ENCODE measurements at places on chromosomes 13 and 19. TPM values are rescaled to one million over a fixed set of nuclear protein-coding genes. Genes with fewer than 3 reads are reported as not detected.
A peak's percentile ranks its signal among the peaks of the same experiment; 100 is the strongest.

GRCh38 chr13:80259159-80259558 lies 81.8 kb downstream of the SPRY2 start:
- no peak for DNase-seq

DNA sequence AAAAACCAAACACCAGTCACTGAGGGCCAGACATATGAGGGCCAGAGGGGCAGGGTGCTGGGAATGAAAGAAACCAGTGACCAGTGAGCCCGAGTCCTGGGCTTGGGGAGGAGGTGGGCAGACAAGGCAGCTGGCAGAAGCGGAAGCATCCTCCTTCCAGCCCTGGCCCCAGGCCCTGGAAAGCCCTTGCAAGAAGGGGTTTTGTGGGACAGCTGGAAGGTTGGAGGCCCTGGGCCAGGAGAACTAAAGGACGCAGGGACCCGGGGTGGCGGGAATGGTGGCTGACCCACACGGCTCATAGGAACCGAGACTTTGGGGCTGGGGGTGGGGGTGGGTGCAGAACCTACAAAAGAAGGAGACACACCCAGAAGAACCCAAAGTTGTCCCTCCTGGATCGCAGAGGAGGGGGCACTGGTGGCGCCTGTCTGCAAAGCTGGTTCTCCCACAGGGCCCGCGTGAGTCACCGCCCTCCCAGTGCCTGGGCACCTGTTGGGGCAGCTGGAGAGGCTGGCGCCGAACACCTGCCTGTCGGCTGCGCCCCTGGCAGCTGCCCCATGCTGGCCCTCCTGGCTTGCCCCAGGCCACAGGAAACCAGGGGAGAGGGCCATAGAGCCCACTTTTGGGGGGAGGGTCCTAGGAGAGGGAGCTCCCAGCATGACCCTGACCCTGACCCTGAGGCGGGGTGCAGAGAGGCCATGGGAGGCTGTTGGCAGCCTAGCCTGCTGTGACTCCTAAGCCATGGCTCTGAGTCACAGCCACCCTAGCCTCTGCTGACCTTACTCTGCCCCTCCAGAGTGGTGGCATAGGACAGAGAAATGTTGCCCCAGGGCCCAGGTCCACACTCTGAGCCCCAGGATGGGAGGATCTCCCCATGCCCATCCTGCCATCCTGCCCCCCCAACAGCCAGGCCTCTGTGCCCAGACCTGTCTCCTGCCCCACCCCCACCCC lies 802 bp downstream of the DMPK start:
- peak; percentile 21 for DNase-seq

DNA sequence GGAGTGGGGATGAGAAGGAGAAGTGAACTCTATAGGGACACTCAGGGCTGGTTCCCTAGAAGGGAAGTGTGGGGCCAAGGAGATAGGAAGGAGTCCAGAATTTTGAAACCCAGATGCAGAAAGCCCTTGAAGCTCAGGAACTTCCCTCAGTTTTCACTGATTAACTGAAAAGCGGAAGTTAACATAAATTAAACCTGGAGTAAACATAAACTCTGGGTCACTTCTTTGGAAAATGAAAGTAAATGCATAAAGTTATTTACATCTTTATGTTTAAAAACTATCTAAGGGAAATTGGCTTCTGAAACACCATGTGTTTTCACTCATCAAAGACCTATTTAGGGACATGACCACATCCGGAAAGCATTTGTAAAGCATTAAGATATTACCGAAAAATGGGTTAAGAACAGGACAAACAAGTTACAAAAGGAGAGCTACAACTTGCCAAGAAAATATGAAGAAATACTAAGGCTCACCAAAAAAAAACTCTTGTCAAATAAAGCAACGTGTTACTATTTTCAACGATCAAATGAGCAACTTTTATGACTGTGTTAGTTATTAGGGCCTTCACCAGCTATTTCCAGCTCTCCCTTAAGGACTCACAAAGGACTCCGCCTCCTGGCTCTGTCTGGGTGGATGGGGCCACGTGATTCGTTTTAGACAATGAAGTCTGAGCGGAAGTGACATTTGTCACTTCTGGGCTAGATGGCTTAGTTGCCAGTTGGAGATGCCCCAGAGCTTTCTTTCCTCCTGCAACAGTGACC lies 439.1 kb upstream of the ZNF507 start:
- peak; percentile 16 for DNase-seq

DNA sequence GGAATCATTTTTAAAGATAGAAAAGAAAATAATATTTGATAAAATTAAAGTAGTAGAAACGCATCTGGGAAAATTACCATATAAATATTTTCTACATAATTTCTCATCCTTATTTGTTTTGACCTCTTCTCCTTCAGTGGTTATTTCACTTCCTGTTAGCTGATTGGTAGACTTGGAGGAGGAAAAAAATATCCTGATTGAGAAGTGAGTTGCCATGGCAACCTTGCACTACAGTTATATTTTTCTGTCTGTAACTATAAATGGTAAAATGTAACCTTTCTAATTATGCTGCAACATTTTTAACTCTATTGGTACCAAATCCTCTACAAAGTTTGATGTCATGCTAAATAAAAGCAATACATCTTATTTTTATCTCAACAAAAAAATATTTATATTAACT lies 45.2 kb downstream of the SCEL start:
- no peak for DNase-seq

- peak; percentile 43 for DNase-seq
These were observed 748.8 kb downstream of the LIG4 start for GRCh38 chr13:107466326-107467099.

DNA sequence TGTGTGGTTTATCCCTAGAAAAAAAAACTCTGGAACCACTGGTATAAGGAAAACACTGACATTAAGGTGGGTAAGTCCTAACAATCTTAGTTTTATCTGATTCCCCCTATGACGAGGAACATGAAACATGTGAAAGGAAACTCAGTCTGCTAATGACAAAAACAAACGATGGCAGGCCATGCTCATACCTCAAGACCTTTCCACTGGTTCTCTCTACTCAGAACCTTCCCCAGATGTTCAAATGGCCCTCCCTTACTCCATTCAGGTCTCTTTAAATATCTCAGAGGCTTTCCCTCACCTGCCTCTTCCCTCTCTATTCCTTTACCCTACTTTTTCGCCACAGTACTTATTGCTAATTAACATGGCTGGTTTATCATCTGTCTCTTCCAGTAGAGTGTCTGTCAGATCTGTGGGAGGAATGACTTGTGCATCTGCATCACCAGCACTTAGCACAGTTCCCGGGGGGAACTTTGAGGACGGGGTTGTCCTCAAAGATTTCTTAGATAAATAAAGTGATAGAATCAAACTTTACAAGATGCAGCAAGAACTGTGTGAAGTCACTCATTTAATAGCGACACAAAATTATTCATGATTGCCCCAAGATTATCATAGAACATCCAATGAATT lies 1.5 kb downstream of the TUBGCP3 start:
- DNase-seq, result no peak

Gene LHB
- not detected for total RNA-seq

DNA sequence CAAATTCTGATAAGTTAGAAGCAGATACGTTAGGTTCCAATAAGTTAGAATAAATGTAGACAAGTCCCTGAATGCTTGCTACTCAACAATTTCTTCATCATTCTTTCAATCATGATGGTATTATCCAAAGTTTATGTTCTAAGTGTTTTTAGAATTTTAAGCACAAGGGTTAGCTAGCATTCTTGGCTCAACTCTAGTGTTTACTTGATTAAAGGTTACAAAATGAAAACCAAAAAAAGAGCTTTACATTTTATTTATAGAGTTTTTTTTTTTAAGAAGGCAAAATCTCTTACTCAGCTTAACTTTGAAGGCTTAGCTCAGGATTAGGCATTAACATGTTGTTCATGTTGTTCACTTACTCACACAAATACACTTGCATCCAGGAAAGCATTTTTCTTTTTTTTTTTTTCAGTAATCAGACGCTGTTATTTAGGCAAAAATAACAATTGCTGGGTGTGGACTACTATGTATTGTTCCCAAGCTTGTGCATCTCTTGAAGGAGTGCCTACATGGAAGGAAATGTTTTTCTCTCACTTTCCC lies 420.6 kb downstream of the DCT start:
- DNase-seq, result no peak

Gene PSG4
- total RNA-seq, result 121 TPM

GRCh38 chr13:97695684-97696083 lies 257.8 kb upstream of the IPO5 start:
- no peak for DNase-seq

Gene TBC1D4
- 28.7 TPM for total RNA-seq

GRCh38 chr19:32497391-32497790 lies 83.6 kb upstream of the PDCD5 start:
- no peak for DNase-seq

Gene NLRP4
- not detected for total RNA-seq

DNA sequence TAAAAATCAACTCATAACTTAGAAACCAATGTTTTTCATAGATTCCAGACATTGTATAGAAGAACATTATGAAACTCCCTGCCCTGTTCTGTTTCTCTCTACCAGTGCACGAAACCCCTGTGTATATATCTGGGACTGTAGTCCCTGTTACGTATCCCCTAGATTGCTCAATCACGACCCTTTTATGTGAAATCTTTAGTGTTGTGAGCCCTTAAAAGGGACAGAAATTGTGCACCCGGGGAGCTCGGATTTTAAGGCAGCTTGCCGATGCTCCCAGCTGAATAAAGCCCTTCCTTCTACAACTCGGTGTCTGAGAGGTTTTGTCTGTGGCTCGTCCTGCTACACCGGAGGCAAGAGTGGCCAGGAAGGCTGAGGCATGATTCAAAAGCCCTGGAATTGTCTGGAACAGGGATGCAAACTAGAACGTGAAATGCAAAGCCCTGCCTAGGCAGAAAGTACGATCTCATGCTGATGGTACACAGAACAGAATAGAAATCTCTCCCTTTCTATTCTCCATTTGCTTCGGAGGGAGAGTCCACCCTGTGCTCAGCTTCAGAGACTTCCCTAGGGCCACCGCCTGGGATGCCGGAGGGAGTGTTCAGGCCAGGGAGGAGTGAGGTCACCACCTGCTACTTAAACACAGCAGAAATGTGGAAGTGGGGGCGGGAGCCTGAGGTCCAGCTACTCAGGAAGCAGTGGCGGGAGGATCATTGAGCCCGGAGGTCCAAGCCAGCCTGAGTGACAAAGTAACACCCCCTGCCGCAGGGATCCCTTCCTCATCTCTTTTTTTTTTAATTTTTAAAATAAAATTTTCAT lies 758 bp upstream of the ZNF888 start:
- DNase-seq, result peak; percentile 78

Gene ATP4B
- total RNA-seq, result not detected

DNA sequence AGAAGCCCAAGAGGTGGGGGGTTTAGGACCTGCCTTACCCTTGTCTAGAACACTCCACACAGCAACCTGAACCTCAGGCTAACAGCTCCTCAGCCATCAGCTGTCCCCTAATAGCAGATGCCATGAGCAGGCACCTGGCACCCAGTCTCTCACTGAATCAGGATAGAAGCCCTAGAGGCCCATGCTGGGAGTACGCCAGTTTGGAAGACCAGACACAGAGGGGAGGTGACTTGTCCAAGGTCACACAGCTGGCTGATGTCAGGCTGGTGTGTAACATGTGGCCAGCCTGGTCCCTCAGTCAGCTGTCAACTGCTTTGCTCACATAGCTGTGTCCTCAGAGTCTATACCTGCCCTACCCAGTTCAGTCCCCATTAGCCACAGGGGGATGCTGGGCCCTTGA lies 12.8 kb upstream of the SAMD1 start:
- no peak for DNase-seq

Gene AXL
- 363 TPM for total RNA-seq

Gene CAPN12
- not detected for total RNA-seq

DNA sequence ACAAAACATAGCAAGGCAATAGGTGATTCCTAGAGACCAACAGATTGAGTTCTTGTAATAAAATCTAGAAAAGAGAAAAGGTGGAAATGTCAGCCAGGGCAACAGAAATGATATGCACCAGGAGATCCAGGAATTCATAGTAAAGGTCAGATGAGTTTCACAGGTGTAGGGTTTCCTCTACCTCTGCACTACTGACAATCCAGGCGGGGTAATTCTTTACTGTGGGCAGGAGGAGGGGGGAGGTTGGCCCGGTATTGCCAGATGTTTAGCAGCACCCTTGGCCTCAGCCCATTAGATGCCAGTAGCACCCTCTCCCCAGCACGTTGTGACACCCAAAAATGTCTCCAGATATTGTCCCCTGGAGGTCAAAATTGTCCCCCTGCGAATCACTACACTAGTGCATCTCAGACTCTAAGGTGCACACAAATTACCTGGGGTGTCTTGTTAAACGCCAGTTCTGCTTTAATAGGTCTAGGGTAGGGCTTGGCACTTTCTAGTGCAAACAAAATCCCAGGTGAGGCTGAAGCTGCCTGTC lies 3.5 kb upstream of the UBAC2 start:
- DNase-seq, result no peak

GRCh38 chr13:57970404-57970803 lies 338.9 kb downstream of the PCDH17 start:
- DNase-seq, result no peak

DNA sequence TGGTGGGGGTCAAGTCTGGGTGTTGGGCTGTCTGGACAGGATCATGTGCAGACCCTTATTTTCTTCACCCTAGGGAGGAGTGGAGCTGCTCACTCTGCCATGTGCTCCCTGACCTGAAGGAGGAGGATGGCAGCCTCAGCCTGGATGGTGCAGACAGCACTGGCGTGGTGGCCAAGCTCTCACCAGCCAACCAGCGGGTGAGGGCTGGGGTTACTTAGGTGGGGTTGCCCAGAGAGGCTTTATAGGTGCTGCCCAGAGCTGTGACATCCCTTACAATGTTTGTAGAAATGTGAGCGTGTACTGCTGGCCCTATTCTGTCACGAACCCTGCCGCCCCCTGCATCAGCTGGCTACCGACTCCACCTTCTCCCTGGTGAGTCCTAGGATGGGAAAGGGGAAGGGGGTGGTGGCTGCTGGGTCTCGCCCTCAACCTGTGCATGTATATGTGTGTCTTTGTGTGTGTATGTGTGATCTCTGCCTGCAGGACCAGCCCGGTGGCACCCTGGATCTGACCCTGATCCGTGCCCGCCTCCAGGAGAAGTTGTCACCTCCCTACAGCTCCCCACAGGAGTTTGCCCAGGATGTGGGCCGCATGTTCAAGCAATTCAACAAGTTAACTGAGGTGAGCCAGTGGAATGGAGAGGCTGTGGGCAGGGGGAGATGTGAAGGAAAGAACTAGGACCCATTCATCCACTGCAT lies 5.1 kb downstream of the CHMP2A start:
- DNase-seq, result no peak

- no peak for DNase-seq
These were observed 6.2 kb upstream of the WBP4 start for GRCh38 chr13:41054919-41055619.

- no peak for DNase-seq
These were observed 553.1 kb downstream of the DCT start for GRCh38 chr13:93926425-93926824.

Gene CAMSAP3
- total RNA-seq, result not detected

Gene IL17D
- under 0.01 TPM for total RNA-seq

DNA sequence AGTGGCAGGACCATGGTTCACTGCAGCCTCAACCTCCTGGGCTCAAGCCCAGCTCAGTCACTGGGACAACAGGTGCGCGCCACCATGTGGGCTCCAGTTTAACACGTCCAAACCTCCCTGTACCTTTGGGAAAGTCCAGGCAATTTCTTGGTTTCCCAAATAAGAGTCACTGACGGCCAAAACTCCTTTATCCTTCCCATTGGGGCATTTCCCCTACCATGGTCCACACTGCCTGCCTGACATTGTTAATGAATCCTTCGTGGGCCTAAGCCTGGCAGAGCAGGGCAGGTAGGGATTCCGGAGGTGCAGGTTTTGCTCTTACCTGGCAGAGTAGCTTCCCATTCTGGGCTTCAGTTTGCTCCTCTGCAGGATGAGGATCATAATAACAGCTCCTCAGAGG lies 66.2 kb upstream of the TM9SF2 start:
- no peak for DNase-seq

All from fibroblast of villous mesenchyme (primary cell).